Stimulated activated CD8-positive, alpha-beta memory T cell treated with anti-CD3 and anti-CD28 coated beads, Interleukin-15, amount 100 ng/mL, for 4 hours (primary cell): ENCODE measurements at places on chromosomes 7 and 10.

DNA sequence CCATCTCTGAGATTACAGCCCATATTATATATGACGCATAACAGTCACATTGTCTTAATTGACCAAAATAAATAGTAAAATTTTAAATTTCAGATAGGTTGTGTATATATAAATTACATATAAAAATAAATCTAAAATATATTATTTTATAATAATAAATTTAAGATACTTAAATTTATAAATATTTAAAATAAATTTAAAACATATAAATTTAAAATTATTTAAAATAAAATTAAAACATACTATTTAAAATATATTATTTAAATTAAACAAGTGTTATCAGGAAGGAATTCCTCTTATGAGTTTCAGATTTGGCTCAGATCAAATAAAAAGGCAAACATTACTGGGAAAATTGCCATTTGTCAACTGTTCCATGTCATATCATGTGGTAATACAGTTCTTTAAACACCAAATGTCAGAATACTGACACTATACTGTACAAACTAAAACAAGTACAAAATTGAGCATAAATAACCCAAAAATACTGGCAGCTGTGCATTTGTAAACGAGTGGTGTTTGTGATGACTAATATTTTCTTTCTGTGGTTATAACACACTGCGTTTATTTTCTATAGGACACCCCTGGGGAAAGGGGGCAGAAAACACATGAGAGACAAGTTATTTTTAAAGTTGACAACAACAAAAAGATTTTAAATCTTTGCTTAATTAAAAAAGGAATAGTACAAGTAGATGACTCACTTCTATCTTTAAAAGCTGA is 71.3 kb upstream of the DGKB start:
- no peak for DNase-seq

- no peak for DNase-seq
These were observed 40.2 kb upstream of the IFRD1 start for GRCh38 chr7:112410092-112410491.

GRCh38 chr10:73854310-73854709 is 20.0 kb downstream of the CAMK2G start:
- no peak for DNase-seq

GRCh38 chr10:68276224-68276623 is 44.3 kb upstream of the ATOH7 start:
- no peak for DNase-seq

- no peak for DNase-seq
These were observed 119.6 kb downstream of the ITIH5 start for GRCh38 chr10:7547206-7547605.
